SJCRH30 (cell line): ENCODE measurements at places on chromosomes 2 and 18. TPM values are rescaled to one million over a fixed set of nuclear protein-coding genes. Genes with fewer than 3 reads are reported as not detected.

Gene IL36B
- total RNA-seq, result not detected in 2 replicates

Gene NMUR1
- total RNA-seq, result not detected in 2 replicates

Gene NEB
- total RNA-seq, result 64.0 and 74.9 TPM in 2 replicates

DNA sequence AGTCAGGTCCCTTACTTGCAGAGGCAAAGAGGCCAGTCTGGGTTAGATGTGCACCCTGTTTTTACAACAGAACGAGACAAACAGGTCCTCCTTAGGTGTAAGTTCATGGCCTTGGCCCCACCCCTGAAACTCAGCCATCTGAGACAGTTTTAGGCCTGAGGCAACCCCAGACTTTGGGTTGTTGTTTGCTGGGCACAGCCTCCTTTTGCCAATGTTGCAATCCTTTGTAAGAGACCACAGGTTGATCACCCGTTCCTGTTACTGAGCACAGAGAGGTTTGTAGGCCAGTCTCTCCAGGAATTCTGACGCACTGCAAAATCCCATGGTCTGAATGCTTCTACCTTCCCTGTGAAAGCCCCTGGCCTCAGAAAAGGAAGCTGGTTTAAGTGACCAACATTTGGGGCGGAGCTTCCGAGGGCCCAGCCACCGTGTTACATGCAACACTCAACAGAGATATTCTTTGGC is 15.5 kb upstream of the IL1RN start:
- no peaks in the 10 kb centered on the region for H3K27me3 ChIP-seq
- H3K36me3 ChIP-seq, result no peaks in the 10 kb centered on the region
- H3K4me1 ChIP-seq, result no peaks in the 10 kb centered on the region
- no peak overlapping the region for H3K4me3 ChIP-seq

DNA sequence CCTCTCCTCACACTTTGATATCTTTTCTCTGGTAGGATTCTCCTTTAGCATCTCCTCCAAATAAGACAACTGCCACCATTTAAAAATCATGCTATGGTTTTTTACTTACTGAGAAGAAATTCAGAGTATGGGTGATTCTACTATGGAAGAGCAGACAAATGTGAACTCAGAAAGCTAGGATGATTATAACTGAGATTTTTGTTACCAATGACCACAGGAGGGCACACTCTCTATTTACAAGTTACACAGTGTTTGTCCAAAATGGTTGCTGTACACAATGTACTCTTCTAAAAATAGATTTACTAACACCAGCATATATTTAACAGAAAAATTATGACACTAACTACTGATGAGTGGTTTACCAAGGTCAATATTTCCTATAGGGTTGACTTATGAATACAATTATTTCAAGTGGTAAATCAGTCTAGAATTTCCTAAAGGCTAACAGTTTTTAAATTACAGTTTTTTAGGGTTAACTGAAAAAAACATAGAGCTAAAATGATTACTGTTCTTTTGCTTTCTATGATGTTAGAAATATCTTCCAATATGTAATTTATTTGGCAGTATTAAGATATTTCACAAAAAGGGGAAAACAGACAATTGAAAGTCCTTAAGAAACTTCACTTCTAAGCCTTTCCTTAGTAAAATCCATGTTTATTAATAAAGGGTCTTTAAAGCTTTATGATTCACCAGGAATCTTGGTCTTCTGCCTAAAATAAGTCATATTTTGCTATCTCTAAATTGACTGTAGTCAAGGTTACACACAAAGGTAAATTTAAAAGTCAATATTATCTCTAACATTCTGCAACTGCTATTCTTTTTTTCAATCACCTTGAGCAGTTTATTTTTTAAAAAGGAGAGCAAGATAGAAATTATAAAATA is 57.2 kb downstream of the MAP4K3 start:
- no peaks in the 10 kb centered on the region for H3K27me3 ChIP-seq
- H3K4me3 ChIP-seq, result no peak overlapping the region
- no peak overlapping the region for H3K27ac ChIP-seq
- peak; percentile 72 for DNase-seq
- H3K36me3 ChIP-seq, result peaks cover 4% of the 10 kb centered on the region

GRCh38 chr2:99689145-99689742 is 199.4 kb upstream of the REV1 start:
- no peak overlapping the region for H3K27ac ChIP-seq
- no peaks in the 10 kb centered on the region for H3K27me3 ChIP-seq
- H3K4me1 ChIP-seq, result no peaks in the 10 kb centered on the region

DNA sequence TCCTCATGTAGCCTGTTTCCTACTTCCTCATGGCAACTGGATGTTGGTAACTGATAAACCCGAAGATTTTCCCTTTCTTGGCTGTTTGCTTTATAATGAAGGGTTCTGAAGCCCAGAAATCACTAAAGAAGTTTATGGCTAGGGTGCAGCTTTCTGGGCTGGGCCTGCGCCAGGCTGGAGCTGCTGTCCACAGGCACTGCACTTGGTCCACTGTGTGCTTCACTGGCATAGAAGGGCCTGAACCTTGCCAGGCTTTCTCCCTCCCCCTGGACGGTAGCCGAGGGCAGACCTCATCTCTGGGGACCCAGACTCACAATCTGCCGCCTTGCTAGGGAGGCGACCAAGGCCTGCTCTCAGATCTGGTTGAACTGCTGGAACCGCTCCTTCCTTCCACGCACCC is 133.3 kb upstream of the SPRED2 start:
- H3K4me1 ChIP-seq, result no peaks in the 10 kb centered on the region
- no peak for DNase-seq
- no peak overlapping the region for H3K4me3 ChIP-seq
- no peak overlapping the region for H3K27ac ChIP-seq
- no peaks in the 10 kb centered on the region; the same call in 1 of the 2 replicates for H3K27me3 ChIP-seq

GRCh38 chr2:45074713-45075112 is 65.5 kb upstream of the SIX2 start:
- no peak for DNase-seq
- H3K27ac ChIP-seq, result no peak overlapping the region
- no peak overlapping the region for H3K4me3 ChIP-seq
- H3K27me3 ChIP-seq, result no peaks in the 10 kb centered on the region
- peaks cover 8% of the 10 kb centered on the region for H3K4me1 ChIP-seq

DNA sequence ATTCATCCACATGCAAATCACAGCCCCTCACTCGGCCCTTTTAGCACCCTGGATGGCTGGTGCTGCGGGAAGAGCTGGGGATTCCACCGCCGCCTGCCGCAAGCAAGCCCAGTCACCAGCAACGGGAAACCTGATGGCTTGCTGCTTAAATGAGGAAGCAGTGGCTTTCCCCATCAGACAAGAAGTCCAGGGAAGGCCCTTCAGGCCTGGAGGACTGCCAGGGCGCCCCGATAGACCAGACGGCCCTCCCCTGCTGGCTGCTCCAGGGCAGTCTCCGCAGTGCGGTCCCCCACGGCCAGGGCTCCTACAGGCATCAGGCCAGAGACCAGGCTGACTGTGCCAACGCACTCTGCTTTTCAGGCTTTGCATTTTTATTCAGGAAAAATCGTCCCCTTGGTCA is 439.1 kb downstream of the EIPR1 start:
- H3K27ac ChIP-seq, result no peak overlapping the region
- no peaks in the 10 kb centered on the region for H3K4me1 ChIP-seq
- no peaks in the 10 kb centered on the region for H3K36me3 ChIP-seq
- H3K27me3 ChIP-seq, result no peaks in the 10 kb centered on the region
- H3K4me3 ChIP-seq, result no peak overlapping the region
